ENCODE measurements at places on chromosomes 3 and 15. TPM values are rescaled to one million over a fixed set of nuclear protein-coding genes. Genes with fewer than 3 reads are reported as not detected.

Gene LRRC3B
- under 0.01 TPM for total RNA-seq

Gene DUOXA1
- under 0.01 TPM for total RNA-seq

Gene BBX
- total RNA-seq: 35.0 TPM

Gene IQCF2
- total RNA-seq: not detected

Gene PPARG
- total RNA-seq: not detected

Gene SEMA6D
- under 0.01 TPM for total RNA-seq

Gene RETNLB
- not detected for total RNA-seq

Gene LTF
- total RNA-seq: 3.2 TPM

Gene MKRN2OS
- not detected for total RNA-seq

Gene SUMF1
- 66.8 TPM for total RNA-seq

Gene SMCO1
- total RNA-seq: not detected

Gene FBLN2
- 8.3 TPM for total RNA-seq

Gene POLQ
- 1.1 TPM for total RNA-seq

Gene MUC20
- 4.6 TPM for total RNA-seq

Gene GOLGA6L1
- total RNA-seq: not detected

Gene CGNL1
- under 0.01 TPM for total RNA-seq

Gene GPR62
- under 0.01 TPM for total RNA-seq

Gene PLCL2
- total RNA-seq: 21.5 TPM

Gene GPR15
- not detected for total RNA-seq

Gene KLHL6
- 65.2 TPM for total RNA-seq

Gene NDN
- 59.2 TPM for total RNA-seq

Gene P2RY13
- 0.81 TPM for total RNA-seq

Gene WDR93
- total RNA-seq: 0.27 TPM

Gene ZIC4
- total RNA-seq: not detected

Gene PPP1R14D
- not detected for total RNA-seq

Gene GADL1
- under 0.01 TPM for total RNA-seq

Gene BNIP2
- 78.9 TPM for total RNA-seq

Gene SGO1
- total RNA-seq: 0.81 TPM

Gene TIMP4
- not detected for total RNA-seq

Gene ZIC1
- total RNA-seq: not detected

Gene MOBP
- total RNA-seq: under 0.01 TPM

Gene IL5RA
- total RNA-seq: 2.2 TPM

Gene DUOXA2
- under 0.01 TPM for total RNA-seq

Gene ZCWPW2
- under 0.01 TPM for total RNA-seq

Gene FGF7
- under 0.01 TPM for total RNA-seq

Gene CD200
- total RNA-seq: 12.1 TPM

Gene IL17RD
- total RNA-seq: 0.27 TPM
